Pancreas (tissue), 10 donors: ENCODE measurements at places on chromosomes 5 and 9. TPM values are rescaled to one million over a fixed set of nuclear protein-coding genes. Genes with fewer than 3 reads are reported as not detected.

DNA sequence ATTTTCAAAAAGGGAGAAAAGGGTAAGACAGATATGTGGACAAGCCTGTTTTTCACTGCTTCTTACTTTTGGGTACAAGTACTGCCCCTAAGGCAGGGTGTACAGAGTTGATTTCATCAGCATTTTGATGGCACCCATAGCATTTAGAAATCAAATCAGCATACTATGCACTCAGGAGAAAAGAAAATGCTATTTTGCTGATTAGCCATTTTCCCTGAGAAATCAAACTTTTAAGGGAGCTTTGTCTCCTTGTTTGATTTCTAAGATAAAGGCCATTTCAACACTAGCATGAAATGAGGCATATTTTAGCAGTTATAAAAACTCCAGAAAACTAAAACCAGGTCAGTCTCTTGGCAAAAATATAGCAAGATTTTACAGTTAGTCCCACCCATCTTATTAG lies 2269.4 kb upstream of the WWC1 start:
- DNase-seq: no peak

- no peak for DNase-seq
Measured at GRCh38 chr5:168601972-168602371, 22.8 kb upstream of the PANK3 start.

GRCh38 chr5:107519900-107520354 lies 150.8 kb downstream of the EFNA5 start:
- DNase-seq: no peak

DNA sequence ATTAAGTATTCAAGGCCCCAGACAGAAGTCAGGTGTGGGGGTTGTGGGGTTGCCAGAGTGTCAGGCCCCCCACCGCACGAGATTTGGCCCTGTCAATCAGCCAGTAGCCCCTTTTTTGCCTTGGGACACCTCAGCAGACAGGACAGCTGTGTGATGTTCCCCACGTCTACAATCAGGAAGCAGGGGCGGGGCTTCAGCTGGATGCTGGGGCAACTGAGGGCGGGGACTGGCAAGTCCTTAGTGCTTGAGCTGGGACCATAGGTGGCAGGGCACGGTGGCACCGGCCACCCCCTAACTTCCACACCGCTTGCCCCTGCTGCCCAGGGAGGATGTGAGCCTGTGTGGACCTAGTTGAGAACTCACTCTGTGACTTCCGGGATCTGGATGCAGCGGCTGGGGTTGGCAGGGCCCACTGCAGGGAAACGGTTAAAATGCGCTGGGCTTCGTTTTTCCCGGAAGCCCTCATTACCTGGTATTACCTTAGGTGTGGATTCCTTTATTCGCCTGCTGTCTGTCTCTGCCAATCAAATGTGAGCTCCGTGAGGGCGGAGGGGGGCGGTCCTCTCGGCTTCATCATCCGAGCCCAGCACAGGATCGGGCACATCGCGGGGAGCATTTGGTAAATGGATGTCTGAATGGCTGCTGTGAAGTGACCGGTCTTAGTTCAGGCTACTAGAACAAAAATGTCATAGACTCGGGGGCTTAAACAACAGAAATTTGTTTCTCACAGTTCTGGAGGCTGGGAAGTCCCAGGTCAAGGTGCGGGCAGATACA lies 7.5 kb upstream of the GTF3C5 start:
- no peak for DNase-seq

- DNase-seq: no peak
Measured at GRCh38 chr5:107779437-107779836, 108.7 kb upstream of the EFNA5 start.

DNA sequence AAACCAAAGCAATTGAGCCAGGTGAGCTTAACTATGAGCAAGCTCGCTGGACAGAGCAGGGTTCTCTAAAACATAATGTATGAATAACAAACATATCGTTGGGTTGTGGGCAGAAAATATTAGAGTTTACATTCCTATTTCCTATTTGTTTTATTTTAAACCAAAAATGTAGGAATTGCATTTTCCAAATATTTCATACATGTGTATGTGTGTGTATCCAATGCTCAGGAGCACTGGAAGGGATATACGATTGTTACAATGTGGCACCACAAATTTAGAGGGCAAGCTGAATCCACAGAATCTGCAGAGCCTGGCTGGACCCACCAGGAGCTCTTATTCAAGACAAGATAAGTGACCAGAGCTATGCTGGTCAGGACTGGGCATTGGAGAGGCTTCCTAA lies 325.3 kb upstream of the HAPLN1 start:
- no peak for DNase-seq

DNA sequence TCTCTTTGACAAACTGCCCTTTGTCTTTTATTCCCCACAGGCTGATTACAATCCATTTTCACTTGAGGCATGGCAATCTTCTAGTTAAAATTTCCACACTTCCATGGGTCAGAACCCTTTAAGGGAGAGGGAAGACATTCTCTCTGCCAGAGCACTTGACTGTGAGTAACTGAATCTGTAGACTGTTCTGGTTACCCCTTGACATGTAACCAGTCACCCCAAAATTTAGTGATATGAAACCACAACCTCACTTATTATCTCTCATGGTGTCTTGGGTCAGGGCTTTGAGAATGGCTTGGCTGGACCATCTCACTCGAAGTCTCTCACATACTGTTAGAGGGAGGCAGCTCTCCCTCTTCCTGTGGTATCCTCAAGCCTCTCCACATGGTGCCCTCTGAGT lies 14.0 kb downstream of the ITGA2 start:
- no peak for DNase-seq

DNA sequence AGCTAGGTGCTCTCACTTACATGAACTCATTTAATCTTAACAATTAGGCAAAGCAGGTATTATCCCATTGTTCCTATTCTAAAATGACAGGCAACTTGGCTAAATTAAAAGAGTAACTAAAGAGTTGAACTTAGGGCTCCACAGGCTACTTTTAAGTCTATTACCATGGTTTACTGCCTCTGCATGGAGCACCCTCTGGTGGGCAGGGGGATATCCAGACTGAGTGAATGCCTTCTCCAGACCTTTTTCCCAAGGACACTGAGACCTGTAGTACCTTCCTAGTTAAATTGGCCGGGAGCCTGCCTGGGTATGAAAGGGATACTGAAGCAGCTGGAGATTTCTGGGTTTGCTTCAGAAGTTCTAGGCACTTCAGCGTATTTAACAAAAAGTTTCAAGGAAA lies 238.1 kb downstream of the ELAVL2 start:
- no peak for DNase-seq

GRCh38 chr9:35749515-35750255 lies 598 bp downstream of the RGP1 start:
- DNase-seq: peak; percentile 60

DNA sequence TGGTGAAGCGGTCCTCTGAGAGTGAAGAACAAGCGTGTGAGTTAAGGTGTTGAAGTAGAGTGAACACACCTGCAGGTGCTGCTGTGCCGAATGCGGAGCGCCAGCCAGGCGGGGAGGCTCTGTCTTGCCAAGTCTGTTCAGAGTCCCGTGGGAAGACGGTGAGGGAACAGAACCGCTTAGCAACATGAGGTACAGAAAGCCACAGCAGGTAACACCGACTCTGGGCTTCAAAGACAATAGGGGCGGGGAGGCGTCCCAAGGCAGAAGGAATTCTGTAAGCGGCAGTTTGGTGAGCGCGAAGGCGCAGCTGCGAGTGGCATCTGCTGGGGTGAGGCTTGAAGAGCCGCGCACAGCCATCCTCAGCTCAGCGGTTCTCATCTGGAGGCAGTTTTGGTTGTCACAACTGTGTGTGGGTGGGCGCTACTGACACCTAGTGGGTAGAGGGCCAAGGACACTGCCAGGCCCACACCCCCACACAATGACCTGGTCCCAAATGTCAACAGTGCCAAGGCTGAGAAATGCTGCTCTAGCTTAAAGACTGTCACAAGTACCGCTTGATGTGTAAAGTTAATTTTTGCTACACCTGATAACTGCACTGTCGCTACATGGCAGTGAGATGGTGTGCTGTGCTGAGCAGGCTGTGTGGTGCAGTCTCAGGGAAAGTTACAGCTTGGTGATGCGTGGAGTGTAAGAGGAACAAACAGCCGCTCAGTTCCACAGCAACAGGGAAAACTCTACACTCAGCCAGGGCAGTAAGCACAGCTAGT lies 67.4 kb upstream of the TBC1D9B start:
- DNase-seq: no peak

GRCh38 chr5:180970336-180970735 lies 18.3 kb upstream of the BTNL3 start:
- DNase-seq: no peak

GRCh38 chr9:129919277-129919676 lies 84.0 kb downstream of the USP20 start:
- no peak for DNase-seq

DNA sequence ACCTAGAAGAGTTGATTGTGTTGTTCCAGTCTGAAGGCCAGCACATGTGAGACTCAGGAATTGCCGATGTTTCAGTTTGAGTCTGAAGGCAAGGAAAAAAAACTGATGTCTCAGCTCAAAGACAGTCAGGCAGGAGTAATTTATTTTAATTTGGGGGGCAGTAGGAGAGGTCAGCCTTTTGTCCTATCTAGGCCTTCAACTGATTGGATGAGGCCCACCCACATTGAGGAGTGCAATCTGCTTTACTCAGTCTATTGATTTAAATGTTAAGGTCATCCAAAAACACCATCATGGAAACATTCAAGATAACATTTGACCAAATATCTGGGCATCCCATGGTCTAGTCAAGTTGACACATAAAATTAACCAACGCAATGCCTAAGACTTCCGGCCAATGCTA lies 288.9 kb downstream of the CDK5RAP2 start:
- DNase-seq: no peak

GRCh38 chr9:131951905-131952304 lies 127.8 kb downstream of the MED27 start:
- no peak for DNase-seq

DNA sequence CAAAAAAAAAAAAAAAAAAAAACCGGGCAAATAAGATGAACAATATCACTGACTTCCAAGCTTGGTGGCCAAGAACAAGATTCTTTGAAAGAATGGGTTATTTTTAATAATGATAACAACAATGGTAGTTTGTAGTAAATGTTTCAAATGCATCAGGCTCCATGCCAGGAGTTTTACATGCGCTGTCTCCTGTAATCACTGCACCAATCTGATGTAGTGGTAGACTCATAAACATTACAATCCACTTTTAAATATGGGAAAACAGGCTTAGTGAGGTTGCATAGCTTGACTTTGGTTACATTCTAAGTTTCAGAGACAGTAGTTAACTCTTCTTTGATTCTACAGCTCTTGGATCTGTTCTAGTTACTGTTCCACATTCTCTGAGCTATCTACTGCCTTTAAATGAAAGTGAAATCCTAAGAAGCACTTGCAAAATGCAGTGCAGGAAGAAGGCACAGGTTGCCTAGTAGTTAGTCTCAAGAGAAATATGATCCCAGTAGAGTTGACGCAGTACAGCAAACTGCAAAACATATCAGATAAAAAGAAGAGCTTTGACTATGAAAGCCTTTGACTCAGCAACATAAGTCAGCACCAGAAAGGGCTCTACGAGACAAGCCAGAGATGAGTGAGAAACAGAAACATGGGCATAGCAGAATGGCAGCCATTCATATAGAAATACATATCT lies 62.1 kb downstream of the PDE4D start:
- no peak for DNase-seq

The HRH2 gene
- total RNA-seq: 0.57 TPM

The TRIM36 gene
- total RNA-seq: 0.87 TPM

The ARHGEF37 gene
- total RNA-seq: 7.6 TPM
